Fibroblast of skin of left biceps (primary cell): ENCODE measurements at places on chromosomes 5 and 9.

- DNase-seq, result no peak
Measured at GRCh38 chr5:32326216-32326772, 13.6 kb upstream of the MTMR12 start.

DNA sequence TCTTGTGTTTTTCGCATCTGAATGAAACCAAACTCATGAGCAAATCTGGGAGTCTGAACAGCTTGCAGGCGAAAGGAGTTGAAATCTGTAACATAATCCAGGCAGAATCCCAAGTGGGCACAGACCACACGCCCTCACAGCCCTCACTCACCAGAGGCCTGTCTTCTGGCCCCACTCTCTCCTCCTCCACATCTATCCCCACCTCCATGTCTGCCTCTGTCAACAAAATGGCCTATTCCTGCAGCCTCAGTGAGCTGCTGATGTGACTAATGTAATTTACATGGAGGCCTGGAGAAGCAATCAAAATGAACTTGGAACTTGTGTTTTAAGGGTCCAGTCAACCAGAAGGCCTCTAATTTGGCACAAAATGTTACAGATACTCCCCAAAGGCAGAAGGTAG, 136.6 kb downstream of the GNA14 start:
- DNase-seq, result no peak

GRCh38 chr9:132505991-132506655, 76.3 kb upstream of the BARHL1 start:
- no peak for DNase-seq

DNA sequence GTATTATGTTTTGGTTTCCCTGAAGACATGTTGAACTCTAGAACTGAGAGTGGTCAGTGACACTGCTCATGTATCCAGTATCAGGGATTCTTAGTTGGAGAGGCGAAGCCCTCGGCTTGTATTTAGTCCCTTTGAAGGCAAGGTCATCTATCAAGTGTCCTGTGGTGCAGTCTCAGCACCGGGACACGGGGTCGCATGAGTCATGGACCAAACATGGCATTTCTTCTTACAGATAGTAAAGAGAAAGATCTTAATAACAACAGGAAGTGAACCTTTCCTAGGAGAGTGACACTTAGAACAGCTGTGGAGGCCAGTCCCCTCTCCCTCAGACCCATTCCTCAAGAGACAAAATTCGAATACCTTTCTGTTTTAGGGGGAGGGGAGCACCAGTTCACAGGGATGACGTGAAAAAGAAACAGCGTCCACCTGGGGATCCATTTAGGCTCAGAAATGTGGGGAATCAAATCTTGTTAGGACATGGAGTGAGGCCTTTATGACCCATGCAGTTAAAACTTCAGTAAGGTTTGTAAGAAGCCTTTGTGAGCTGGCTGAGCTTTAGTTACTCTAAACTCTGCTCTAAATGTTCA, 86.5 kb downstream of the ADGRV1 start:
- DNase-seq, result no peak

- no peak for DNase-seq
Measured at GRCh38 chr9:86241216-86241615, 18.2 kb downstream of the C9orf153 start.
